ENCODE measurements at places on chromosomes 3 and 15. TPM values are rescaled to one million over a fixed set of nuclear protein-coding genes. Genes with fewer than 3 reads are reported as not detected.

TGM5 gene
- not detected for total RNA-seq

ZNF774 gene
- total RNA-seq = 0.08 TPM

KBTBD13 gene
- not detected for total RNA-seq

LRRIQ4 gene
- not detected for total RNA-seq

ITGA11 gene
- not detected for total RNA-seq

DNA sequence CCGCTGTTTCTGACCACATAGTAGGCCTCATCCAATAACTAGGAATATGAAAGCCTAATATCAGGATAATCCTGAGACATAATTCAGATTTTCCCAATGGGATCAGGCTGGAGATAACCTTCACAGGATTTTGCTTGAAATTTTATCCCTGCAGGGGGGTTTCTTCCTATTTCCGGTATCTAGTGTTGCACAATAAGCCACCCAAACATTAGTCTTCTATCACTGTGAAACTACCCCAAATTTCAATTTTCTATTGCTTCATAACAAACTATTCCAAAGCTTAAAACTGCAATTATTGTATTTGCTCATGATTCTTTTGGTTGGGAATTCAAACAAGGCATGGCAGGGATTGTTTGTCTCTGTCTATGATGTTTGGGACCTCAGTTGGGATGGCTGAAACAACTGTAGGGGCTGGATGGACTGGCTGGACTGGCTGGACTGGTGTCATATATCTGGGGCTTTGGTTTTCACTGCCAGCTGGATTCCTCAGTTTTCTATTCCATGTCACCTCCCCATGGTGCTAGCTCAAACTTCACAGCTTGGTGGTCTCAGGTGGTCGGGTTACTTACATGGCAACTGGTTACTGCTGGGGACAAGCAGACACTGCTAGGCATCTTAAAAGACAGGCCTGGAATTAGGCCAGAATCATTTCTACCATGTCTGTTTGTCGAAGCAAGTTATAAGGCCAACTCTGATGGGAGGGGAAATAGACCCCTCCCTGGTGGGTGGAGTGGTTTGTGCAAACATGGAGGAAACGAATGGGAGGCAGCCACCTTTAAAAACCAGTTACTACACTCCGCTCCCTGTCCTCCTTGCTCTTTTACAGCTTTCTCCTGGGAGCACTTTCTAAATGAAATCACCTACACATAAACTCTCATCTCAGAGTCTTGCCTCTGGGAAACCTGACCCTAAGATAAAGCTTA, 88.2 kb upstream of the STT3B start:
- no peak for DNase-seq

DNA sequence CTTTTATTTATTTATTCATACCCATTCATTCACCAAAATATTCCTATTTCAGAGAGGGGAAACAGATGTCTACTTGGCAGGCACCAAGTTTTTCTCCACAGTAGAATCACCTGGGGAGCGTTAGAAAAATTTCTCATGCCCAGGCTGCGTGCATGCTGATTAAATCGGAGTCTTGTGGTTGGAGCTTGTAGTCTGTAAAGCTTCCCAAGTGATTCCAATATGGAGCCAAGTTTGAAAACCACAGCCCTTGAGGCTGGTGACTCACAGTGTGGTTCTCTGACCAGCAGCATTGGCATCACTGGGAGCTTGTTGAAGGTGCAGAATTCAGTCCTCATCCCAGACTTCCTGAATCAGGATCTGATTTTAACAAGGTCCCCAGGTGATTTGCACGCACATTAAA, 49.7 kb downstream of the PDHB start:
- DNase-seq = no peak

GRCh38 chr3:138440121-138440521, 5.7 kb downstream of the ESYT3 start:
- no peak for DNase-seq

DNA sequence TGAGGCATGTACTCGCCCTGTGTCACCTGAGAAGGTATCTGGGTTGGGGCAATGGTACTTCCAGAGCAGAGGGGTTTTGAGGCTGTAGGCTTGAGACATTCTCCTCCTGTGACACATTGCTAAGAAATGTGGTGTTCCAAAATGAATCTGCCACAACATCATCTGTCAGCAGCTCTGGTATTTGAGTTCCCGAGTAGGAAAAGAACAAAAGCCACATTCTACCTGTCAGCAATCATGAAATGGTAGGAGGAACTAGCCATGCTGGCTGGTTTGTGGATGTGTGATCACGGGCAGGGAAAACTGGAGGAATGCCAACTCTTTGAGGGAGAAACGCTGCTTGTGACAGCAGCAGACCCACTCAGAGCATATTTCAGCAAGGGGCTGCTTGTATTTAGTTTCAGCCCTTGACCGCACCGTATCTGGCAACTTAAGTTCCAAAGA, 579.4 kb upstream of the TBL1XR1 start:
- no peak for DNase-seq

PLCL2 gene
- total RNA-seq = 33.1 TPM

DNA sequence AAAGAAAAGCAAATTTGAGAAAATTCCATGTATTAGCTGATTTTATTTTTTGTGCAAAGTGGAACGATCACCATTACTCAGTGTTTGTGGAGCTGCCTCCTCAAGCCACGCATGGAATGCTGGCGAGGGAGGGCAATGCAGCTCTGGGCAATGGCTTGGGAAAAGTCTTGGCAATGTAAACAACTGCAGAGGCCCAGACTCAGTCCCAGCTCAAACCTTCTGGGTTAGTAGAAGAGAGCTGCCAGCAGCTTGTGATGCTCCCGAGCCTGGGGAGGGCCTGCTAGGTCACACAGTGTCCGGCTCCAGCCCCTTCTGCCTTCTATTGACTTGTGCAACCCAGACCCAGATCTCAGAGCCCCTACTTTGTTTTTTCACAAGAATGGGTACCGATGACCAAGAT, 4.3 kb downstream of the EPHB1 start:
- no peak for DNase-seq

TGM4 gene
- total RNA-seq = not detected

- DNase-seq = no peak
Observed at GRCh38 chr3:44329946-44330345, 8.6 kb upstream of the TCAIM start.

DNA sequence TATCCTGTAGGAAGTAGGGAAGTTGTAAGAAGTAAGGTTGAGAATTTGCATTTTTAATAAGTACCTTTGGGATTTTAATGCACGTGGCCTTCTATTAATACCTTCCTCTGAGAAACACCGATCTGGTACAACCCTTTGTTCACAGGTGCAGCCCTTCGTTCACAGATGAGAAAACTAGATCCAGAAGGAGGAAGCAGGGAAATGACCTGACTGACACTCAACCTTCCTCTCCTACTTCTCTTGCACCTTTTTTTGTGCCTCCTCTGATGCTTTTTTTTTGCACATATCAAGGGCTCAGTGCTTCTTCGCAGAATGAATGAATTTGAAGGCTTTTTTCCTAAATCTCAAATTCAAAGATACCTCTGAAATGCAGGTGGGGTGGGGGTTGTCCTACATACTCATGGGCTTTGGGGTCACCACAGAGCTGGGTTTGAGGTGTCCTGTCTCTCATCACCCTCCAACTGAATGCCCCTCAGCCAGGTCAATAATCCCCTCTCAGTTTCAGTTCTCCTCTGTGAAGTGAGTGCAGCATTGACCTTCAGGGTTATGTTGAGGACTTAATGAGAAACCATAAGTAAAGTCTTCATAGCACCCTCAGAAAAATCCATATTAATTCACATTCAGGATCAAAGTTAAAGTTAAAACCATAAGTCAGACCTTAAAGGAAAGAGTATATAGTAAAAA, 161.5 kb upstream of the CTNNB1 start:
- no peak for DNase-seq

DNA sequence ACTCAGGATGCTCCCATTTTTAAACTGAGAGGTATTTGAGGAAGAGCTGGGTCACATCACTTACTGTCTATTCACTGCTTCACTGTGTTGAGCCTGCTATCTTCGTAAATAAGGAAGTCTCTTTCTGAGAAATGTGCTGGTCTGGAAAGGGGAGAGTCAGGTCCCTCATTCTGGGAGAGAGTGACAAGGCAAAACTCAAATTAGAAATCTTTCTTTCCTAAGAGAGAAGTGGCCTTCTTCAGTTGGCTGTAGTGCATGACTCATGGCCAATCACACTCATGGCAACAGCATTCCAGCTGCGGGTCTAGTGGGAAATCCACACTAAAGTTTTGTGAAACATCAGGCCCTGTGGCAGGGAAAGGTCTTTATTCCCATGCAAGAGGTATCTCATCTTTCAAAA, 11.5 kb upstream of the TIMP4 start:
- DNase-seq = no peak

RBPMS2 gene
- not detected for total RNA-seq

SQOR gene
- 14.4 TPM for total RNA-seq

DNA sequence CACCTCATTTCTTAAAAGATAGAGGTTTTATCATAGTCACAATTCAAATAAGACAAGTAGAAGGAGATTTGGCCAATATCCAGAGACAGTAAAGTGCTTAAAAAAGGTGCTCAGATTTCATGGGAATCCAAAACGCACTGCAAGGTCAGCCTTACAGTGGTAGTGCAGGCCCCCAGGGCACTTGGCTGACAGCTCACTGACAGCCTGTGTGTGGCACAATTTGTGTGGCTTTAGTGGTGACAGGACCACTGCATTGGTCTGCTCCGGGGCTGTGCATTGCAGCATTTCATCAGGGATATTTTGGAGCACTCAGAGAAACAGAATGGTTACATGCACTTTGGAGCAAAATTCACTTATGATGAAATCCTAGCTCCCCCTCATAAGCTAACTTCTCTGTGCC, 544.3 kb downstream of the NTRK3 start:
- DNase-seq = no peak

DNA sequence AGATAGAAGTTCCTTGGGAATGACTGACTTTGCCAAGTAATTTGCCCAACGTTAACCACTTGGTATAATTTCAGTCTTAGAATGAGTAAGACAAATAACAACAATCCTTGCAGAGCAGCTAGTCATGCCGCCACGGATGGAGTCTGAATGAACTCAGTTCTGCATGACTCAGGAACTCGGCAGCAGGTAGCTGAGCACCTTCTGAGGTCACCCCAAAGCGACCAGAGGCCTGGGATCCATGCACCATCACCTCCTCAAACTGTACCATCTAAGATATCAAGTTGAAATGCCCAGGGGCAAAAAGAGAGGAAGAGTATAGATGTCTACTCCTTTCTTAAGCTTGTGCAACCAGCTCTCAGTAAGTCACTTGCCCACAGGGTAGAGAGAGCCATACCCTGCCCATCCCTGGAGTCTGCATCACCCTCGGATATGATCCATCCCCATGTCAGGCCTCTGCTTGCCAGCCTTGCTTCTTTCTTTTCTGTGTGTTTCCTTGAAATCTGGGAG, 8.5 kb upstream of the CDCP1 start:
- DNase-seq = no peak

DNA sequence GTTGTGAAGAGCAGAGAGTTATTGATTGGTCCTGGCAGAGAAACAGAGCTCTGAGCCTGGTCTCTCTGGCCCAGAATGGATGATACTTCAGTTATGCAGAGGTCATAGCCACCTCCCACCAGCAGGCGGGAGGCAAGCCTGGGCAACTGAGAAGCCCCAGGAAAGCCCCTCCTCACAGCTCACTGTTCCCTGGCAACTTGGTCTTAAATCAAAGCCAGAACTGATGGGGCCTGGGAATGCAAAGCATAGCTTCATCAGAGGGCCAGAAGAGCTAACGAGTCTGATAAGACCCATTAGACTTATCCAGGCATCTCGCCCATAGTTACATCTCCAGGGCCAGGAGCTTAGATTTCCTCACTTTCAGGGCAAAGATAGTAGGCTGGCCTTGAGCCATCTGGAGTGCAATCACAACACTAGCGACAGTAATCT, 5.5 kb upstream of the COLQ start:
- DNase-seq = no peak

POLQ gene
- 0.19 TPM for total RNA-seq

SLC22A14 gene
- not detected for total RNA-seq

- DNase-seq = no peak
Observed at GRCh38 chr3:179933080-179933479, 103.7 kb downstream of the PEX5L start.

- no peak for DNase-seq
Observed at GRCh38 chr15:63172376-63172775, 15.1 kb upstream of the RPS27L start.

- no peak for DNase-seq
Observed at GRCh38 chr15:27894645-27895044, 204.5 kb downstream of the OCA2 start.

RLBP1 gene
- total RNA-seq = not detected

OR5K2 gene
- total RNA-seq = not detected

HDAC11 gene
- 4.6 TPM for total RNA-seq

DNA sequence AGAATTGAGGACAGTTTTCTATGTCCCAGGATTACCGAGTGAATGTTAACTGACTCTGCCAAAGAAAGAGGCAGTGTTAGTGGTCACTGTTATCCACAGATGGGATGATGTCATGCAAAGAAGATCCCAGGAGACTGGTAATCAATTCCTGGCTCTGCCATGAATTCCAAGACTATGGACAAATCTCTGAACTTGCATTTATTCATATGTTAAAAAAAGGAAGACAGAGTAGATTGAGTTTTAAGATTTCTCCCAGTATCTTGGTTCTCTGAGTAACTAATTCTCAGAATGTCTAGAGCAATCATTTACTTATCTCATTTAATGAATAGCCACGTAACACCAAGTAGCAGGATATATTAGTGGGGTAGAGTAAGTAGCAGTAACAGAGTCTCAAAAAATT, 11.5 kb upstream of the MAP3K13 start:
- no peak for DNase-seq

GRCh38 chr3:3907023-3907422, 107.8 kb downstream of the LRRN1 start:
- DNase-seq = no peak

DNA sequence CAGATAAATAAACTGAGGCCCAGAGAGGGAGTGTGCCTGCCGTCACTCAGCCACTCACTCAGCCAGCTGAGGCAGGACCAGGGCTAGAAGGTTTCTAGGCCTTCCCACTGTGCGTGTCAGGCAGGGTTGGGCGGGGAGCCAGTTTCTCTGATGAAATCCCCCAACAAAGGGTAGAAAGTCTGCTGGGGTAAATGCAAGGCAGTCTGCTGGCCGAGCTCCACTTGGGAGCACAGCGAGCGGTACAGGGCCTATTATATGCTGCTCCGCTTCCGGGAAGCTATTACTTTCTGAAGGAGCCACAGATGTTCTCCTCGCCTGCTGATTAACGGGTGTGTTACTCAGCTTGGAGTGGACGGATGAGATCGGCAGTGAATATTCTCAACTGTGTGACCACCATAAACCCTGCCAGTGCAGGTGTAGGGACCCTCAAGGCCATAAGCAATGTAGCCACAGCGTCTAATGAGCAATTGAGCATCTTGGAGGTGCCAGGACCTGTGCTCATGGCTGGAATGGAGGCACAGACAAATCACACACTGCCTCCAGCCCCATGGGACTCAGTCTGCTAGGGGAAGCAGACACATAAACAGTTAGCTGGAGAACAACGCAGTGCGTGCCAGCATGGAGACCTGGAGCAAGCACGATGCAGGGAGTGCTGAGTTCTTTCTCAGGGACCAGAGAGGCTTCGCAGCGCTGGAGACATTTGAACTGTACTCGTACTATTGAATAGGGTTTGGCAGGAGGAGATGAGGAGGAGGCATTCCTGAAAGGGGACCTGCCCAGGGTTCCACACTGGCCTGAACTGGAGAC, 42.1 kb downstream of the CORO2B start:
- no peak for DNase-seq

AMIGO3 gene
- total RNA-seq = 3.5 TPM

GRCh38 chr3:165642761-165643420, 194.3 kb downstream of the BCHE start:
- no peak for DNase-seq

All from CD8-positive, alpha-beta T cell (primary cell).